ENCODE measurements at places on chromosomes 11 and 22.
A peak's percentile ranks its signal among the peaks of the same experiment; 100 is the strongest.

GRCh38 chr22:35174401-35175038, 82.8 kb upstream of the HMGXB4 start:
- no peak for DNase-seq

- DNase-seq, result peak; percentile 81
These were observed 1.6 kb downstream of the SPTBN2 start for GRCh38 chr11:66727282-66728037.

DNA sequence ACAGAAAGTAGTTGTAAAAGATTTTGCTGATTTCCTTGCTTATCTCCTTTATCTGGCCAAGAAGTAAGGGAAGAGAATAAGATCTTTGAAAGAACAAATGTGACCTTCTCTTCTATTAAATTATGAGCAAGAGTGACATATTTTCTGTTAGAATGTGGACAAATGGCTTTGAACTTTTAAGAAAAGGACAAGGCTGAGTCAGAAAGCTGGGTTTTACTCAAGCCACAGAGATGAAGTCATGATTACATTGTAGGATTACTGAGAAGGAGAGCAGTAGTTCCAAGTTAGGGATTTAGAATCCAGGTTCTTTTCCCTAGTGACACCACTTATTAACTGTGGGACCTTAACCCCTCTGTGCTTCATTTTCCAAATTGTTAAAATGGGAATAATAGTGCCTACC, 13.5 kb downstream of the CCDC90B start:
- DNase-seq, result no peak

GRCh38 chr22:25572708-25573171, 8.3 kb downstream of the GRK3 start:
- DNase-seq, result peak; percentile 13

GRCh38 chr11:85088286-85088685, 538.9 kb downstream of the DLG2 start:
- no peak for DNase-seq

DNA sequence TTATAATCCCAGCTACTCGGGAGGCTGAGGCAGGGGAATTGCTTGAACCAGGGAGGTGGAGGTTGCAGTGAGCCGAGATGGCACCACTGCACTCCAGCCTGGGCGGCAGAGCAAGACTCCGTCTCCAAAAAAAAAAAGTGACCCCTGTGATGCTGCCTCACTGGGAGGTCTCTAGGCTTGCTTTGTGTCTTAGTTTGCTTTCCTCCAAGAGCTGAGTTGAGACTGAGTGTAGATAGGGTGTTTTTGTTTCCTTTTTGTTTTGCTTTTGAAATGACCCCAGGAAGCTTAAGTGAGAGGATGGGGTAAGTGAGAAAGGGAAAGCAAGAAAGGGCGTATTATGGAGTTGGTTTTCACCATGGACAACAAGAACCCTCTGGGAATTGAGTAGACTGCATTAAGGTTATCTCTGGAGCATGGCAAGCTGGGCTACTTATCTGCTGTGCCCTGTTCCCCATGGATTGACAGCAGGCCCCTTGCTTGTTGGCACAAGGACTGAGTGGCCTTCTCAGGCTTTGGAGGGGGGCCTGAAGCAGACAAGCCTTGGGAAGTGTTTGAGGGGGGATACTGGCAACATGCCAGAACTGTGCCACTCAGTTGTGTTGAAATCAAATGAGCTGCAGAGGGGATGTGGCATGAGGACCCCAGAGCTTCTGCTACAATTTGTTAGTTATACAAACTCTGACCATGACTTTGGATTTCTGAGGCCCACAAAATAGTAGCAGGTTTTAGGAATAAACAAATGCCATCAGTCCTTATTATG, 300.6 kb upstream of the C11orf87 start:
- no peak for DNase-seq

GRCh38 chr11:57417056-57417455, 9.9 kb downstream of the SLC43A3 start:
- DNase-seq, result peak; percentile 22

- DNase-seq, result no peak
These were observed 116.4 kb upstream of the PARVA start for GRCh38 chr11:12260731-12261521.

DNA sequence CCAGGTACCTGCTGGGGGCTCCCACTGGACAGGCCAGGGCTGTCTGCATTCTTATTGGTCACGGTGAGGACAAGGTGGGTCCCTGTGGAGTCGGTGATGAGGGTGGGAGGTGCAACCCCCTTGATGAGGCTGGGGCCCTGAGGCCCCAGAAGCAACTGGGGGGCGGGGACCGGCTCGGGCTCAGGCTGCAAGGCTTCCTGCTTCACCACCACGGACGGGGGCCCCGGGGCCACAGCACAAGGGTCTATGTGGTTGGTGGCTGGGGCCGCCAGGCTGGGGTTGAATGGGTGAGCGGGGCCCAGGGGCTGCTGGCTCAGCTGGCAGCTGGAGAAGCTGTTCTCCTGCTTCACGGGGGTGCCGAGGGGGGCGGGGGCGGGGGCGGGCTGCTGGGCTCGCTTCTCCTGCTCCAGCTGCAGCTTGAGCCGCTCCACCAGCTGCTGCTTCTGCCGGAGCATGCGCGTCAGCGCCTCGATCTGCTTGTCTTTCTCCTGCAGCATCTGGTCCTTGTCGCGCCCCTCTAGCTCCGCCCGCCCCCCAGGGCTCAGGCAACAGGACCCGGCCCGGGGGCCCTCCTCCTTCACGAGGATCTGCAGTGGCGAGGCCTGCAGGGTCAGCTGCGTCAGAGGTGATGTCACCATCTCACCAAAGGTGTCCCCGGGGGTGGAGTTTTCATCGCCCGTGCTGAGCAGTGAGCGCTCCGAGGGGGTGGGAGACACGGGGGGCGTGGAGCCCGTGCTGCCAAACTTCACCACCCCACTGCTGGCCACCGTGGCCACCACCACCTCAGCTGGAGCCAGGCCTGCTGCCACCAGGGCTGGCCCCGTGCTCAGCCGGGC, 48.2 kb downstream of the SGSM3 start:
- no peak for DNase-seq

- no peak for DNase-seq
These were observed 114.5 kb upstream of the TTC12 start for GRCh38 chr11:113199866-113200265.

DNA sequence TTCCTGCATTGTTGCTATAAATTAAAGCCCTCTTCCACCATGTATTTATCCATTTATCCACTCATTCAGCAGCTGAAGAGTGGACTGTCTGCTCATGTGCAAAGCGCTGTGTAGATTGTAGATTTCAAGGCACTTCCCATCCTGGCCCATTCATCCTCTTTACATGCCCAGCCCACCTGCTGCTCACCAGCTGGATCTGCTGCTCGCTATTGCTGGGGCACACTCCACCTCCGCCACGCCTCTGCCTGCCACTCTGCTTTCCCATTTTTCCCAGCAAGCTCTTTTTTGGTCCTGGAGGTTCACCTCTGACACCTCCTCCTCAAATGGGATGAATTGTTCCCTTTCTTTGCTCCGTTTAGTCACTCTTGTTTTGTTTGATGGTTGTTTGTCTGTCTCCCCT, 48.3 kb downstream of the CEP164 start:
- no peak for DNase-seq

DNA sequence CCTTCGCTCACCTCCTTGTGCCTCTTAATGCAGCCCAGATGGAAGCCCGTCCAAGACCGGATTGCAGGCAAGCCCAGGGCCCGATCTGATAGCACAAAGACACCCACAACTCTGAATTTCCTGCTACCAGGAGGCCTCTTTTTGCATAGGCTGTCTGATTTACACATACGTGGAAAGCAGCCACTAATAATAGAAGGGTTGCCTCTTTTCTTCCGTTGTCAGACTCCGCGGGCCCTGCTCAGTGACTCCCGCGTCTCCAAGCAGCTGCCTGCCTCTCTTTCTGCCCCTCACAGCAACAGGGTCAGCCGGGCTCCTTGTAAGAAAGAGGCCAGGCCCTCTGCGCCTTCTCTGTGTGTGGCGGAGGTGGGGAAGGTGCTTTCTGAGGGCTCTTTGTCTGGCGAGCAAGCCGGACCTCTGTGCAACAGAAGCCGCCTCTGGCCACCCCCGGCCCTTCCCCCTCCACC, 26.7 kb downstream of the FLI1 start:
- DNase-seq, result no peak

GRCh38 chr22:39362932-39363331, 13.1 kb downstream of the SYNGR1 start:
- DNase-seq, result no peak

GRCh38 chr11:134120143-134120850, 51.4 kb downstream of the JAM3 start:
- no peak for DNase-seq

- DNase-seq, result no peak
These were observed 33.6 kb downstream of the USH1C start for GRCh38 chr11:17510507-17511206.

- DNase-seq, result no peak
These were observed 73.4 kb downstream of the WNT7B start for GRCh38 chr22:45903355-45904135.

- no peak for DNase-seq
These were observed 1066.9 kb downstream of the BRD1 start for GRCh38 chr22:48760481-48761390.

DNA sequence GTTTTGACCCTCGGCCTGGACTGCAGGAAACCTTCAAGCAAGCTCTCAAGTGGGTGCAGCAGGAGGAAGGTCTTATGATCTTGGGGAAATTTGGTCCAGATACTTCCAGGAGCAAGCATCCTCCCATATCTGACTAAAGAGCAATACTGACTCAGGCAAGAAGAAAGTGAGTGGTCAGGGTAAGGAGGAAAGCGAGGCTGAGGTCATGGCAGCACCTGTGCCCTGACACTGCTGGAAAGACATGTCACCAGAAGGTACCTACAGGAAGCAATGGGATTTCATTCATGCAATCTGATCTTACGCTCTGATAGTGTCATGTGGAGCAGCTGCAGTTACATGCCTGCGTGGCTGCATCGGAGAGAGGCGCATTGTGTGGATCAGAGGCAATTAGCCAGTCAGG, 6.5 kb upstream of the TOP3B start:
- DNase-seq, result no peak

DNA sequence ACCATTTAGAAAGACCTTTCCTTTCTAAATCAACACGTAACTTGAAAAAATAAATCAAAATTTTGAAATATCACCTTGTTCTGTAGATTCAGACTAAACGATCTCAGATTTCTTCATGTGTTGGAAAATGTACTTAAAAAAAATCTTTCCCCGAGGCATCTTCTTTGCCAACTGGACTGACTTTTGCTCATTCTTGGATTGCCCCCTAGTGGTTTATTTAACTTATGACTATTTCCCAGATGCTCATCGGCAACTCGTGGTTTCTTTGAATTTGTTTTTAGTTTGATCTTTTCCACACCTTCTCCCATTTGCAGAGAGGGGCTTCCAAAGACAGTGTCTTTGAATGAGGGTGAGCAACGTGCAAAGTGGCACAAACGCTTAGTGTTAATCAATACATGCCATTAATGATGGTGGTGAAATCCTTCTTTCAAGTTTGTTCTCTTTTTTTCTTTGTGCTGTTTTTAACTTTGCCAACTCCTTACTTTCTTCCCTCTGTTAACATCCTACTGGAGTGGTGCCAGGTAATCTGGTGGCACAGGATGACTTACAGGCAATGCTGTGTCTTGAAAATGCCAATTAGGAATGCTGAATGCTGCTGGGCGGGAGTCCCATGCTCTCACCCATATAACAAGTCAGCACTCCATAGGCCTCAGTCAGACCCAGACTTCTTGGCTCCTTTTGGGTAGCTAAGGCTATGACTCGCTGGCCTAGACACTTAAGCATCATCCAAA, 18.3 kb downstream of the PRSS23 start:
- peak; percentile 84 for DNase-seq

DNA sequence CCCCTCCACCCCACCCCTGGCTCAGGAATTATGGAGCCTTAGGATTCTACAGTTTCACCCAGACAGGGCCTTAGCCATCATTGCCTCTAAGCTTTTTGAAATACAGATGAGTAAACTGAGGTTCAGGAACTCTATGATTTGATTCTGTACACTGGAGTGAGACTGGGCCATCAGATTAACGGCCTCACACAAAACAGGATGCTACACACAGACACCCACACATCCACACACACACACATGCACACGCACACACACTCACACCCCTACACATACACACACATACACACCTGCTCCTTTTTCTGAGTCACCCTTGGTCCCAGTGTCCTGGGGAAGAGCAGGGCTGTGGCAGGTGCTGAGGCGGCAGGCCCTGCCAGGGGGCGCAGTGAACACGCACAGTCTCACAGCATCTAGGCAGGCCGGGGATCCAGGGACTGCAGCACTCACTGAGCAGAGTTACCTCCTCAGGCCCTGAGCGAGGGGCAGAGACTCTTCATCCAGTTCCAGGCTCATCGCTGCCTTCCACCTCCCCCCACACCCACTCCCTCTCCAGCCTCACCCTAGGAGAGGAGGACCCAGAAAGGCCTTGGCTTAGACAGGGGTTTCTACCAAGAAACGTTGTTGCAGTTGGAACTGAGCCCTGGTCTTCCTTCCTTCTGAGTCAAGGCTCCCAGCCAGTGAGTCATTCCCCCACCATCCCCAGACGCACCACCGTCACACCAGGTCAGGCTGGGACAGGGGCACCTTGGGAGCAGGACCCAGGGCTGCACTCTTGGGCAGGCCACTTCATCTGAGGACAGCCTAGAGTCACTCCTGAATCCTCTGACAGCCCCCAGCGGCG, 89.8 kb upstream of the PARVA start:
- peak; percentile 21 for DNase-seq

DNA sequence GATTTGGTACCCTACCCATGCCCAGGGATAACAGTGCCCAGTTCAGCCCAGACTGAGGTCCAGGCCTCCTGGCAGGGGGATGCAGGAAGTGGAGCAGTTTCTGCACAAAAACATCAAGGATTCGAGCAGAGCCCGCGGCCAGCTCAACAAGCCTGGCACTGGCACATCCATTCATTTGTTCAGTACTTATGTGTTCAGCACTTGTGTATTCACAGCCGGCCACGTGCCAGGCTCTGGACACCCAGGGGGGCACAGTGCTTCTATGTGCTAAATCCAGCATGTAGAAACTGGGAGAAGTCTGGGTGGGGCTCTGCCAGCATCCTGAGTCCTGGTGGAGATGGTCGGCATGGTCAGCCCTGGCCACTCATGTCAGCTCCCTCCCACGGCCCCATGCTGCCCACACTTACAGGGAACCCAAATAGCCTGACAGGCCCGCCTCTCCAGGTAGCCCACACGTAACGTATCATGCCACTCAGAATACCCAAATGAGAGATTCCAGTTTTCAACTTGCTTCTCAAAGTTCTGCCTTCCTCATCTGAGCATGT, 28.5 kb downstream of the LINC01488 start:
- no peak for DNase-seq

GRCh38 chr11:62103141-62103540, 20.7 kb upstream of the INCENP start:
- no peak for DNase-seq

DNA sequence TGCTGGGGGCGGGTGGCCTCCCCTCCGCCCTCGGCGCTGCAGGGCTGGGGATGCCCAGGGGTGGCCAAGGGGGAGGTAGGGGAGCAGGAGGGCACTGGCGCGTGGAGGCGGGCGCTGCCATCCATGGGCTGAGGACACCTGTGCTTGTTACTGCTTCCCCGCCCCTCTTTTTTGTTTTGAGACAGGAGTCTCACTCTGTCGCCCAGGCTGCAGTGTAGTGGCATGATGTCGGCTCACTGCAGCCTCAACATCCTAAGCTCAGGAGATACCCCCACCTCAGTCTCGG, 683 bp upstream of the FADS3 start:
- DNase-seq, result no peak

Data from suppressor macrophage (primary cell).